ACHN (cell line): ENCODE measurements at places on chromosomes 5 and 9.
A peak's percentile ranks its signal among the peaks of the same experiment; 100 is the strongest.

GRCh38 chr9:129602598-129603415 lies 18.1 kb downstream of the C9orf50 start:
- no peak for DNase-seq

GRCh38 chr5:72134226-72134899 lies 27.1 kb downstream of the MAP1B start:
- no peak for DNase-seq

GRCh38 chr5:73415617-73416016 lies 33.0 kb downstream of the FOXD1 start:
- no peak for DNase-seq

- DNase-seq = peak; percentile 72
Measured at GRCh38 chr9:98778711-98779530, 17.4 kb downstream of the ANKS6 start.

DNA sequence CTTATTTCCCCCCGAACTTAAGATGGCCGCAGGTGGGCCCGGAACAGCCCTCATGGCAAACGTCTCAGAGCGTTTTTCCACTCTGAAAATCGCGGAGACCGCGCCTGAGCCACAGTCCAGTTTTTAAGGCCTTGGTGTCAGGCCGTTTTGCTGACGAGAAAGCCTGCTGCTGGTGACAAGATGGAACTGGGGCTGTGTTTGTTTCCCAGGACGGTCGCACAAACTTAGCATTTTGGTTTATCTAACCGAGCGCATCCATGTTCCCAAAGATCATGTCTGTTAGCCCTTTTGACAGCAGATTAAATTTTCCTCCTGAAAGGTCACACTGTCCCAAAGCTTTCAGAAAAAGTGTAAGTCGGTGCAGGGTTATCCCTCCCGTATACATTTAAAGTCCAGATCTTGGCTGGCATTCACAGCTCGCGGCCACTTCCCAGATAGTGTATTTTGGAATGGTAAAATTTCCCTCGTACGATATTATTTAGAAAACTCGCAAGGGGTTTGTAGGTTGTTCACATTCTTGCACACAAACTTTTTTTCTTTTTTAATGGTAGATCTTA lies 812 bp downstream of the SREK1 start:
- DNase-seq = no peak

DNA sequence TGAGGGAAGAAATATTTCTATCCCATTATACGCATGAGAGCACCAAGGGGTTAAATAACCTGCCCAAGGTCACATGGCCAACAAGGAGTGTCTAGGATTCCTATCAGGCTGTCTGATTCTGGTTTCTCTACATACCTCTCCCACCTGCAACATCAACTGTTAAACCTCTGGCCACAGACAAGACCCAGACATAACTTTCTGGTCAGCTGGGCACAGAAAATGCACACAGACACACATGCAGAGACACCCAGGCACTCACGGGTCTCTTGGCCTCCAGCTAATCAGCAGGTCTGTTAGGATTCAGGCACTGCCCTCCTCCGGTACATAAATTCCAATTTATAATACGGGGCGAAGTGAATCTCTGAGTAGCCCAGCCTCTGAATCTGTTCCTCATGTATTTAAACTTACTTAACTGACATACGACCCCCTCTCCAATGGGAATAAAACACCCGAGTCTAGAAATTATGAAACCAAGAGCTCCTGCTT lies 1.5 kb downstream of the SEPTIN8 start:
- peak; percentile 59 for DNase-seq

GRCh38 chr5:133531594-133531993 lies 80.7 kb downstream of the FSTL4 start:
- DNase-seq = no peak

- DNase-seq = no peak
Measured at GRCh38 chr9:7037176-7037575, 279.4 kb downstream of the KDM4C start.

DNA sequence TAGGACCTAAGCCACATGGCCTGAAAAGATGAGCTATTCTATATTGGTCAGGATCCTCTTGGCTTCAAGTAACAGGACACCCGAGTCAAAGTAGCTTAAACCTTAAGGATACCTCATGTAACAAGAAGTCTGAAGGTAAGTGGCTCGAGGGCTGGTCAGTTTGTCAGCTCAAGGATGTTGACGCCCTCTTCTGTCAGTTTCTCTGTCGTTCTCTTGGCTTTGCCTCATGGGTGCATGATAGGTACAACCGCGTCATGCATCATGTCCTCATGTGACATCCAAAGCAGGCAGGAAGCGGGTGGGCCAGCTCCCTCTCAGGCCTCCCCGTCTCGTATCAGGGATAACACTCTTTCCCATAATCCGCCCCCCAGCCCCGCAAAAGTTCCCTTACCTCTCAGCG lies 22.1 kb upstream of the TCERG1 start:
- DNase-seq = no peak

GRCh38 chr9:93246111-93246510 lies 62.2 kb downstream of the WNK2 start:
- no peak for DNase-seq

GRCh38 chr9:17088566-17088965 lies 46.3 kb upstream of the CNTLN start:
- DNase-seq = no peak

DNA sequence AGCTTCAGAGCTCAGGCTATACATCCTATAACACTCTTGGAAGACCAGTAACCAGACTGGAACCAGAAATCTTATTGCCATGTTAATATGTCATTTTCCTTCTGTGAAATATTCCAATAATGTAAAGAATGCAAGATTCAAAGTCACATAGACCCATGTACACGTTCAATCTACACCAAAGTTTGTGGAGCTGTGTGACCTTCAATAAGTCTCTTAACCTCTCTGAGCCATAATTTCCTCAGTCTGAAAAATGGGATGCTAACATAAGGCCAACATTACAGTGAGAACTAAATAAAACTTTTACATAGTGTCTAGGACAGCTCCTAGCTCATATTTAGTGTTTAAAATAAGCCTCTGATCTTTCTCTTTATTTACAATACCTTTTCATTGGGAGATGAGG lies 70.4 kb downstream of the ARRDC3 start:
- peak; percentile 30 for DNase-seq

GRCh38 chr9:96051423-96051822 lies 175.9 kb downstream of the ERCC6L2 start:
- DNase-seq = no peak

DNA sequence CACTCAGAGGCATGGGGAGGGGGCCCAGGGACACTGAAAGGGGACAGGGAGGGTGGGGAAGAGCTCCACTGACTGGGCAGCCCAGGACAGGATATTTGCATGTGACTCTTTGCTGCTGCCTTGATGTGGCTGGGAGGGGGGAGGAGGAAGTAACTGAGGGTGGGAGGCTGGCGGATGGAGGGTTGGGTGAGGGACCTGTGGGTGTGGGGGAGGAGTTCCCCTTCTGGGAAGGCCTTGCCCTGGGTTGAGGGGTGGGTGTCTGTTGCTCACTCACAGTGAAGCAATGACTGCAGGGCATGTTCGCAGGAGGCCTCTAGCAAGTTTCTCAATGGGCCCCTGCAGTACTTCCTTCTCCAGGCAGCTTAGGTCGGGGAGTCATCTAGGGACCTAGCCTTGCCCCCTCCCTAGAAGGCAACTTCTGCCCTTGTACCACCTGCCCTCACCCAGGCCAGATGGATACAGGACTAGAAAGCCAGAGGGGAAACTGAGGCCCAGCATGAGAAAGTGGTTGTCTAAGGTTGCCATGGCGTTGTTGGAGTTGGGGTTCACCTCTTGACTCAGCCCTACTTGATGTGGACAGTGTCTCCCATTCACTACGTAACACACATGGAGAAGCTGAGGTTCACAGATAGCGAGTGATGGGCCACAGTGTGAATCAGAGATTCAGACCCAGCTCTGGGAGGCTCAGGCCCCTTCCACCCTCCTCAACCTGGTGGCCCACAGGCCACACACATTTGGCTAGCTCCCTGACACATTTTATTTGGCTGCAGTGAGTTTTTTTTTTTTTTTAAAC lies 3.0 kb downstream of the GRK6 start:
- no peak for DNase-seq

DNA sequence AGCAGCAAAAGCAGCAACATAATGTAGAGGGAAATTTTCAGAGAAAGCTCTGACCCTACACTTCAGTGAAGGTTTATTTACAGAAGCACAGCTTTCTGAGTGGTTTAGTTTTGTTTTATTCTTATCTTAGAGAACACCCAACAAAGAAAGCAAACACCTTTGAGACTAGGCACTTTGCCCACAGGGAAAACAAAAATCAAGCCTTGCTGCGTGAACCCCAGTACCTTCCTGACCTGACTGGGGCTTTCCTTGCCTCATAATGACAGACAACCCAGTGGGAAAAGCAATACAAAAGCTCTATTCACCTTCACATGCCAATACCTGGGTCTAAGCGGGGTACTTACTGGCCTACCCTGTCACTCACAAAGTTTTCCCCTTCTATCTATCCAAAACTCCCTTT lies 189.8 kb downstream of the HINT1 start:
- no peak for DNase-seq

GRCh38 chr5:8848366-8848765 lies 697.5 kb downstream of the SEMA5A start:
- DNase-seq = no peak

DNA sequence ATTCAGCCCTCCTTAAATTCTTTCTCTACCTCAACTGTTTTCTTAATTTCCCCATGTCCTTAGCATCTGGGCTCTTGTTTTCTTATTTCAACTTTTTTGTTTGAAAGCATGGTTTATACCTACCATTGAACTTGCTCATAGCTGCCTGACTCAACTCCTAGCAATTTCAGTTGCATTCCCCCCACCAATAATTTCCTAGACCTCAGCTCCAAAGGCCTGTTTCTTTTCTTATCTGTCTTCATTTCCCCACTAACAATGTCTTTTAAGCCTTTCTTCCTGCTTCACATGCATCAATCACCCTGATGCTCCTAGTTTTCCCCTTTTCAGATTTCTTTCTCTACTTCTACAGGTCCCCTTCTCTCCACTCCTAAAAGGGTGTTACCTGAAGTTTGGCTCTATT lies 129.7 kb upstream of the PDE4D start:
- no peak for DNase-seq

- no peak for DNase-seq
Measured at GRCh38 chr5:86686046-86686445, 68.3 kb downstream of the COX7C start.

DNA sequence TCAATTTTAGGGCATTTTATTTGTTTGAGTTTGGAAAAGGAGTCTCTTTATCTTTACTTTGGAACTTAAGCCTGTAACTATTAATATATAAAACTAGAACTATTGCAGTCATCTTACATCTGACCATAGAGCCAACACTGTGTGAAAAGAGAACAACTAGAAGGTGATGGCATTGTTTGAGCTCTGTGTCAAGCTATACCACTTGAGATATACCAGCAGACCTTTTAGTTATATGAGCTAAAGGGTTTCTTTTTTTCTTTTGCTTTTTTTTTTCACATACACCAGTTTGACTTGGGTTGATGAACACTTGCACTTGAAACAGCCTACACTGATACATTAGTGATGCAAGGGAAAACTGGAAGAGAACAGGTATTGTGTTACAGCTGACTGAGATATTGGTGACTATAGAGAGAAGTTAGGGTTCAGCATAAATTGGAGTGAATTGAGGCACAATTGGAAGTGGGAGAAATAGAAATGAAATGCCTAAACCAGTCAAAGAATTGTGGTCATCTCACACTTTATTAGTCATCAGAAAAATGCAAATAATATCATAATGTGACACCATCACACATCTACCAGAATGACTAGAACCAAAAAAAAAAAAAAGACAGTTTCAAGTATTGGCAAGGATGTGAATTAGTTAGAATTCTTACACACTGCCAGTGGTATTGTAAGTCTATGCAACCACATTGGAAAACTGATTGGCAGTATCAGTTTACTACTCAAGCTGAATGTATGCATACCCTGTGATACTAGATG lies 60.9 kb downstream of the ADRB2 start:
- no peak for DNase-seq

GRCh38 chr9:29691145-29691544 lies 2117.9 kb upstream of the C9orf72 start:
- no peak for DNase-seq

DNA sequence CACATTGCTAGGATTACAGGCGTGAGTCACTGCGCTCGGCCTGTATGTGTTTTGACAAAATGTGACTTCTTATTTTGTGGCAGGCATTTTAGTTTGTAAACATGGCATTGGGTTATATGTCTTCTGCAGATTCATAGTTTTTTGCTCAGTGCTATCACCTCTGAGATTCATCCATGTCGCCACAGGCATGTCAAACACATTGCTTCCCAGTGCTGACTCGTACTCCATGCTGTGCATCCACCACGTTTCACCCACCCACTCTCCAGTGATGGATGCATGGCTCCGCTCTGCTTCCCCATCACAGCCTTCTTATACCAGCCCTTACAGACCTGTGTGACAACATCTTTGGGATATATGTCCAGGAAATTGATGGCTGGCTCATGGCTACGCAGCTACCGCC lies 158.8 kb downstream of the GAS1 start:
- no peak for DNase-seq

GRCh38 chr5:152259702-152260101 lies 145.4 kb downstream of the NMUR2 start:
- DNase-seq = no peak

DNA sequence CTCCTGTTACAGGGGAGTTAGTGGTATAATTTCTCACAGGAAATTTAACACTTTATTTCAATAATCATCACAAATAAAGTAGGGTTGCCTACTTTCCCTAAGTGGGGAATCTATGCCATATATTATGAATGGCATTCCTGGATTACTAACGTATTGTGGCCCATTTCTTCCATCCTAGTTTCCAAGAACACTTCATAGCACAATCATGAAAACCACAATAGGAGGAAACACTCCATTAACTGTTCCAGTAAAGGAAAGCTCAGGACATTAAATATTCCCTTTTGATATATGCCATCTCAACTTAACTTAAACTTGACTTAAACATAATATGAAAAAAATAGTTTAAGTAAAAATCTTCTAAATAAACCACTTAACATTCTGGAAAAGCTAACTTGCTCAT lies 2.1 kb downstream of the CPLANE1 start:
- no peak for DNase-seq

GRCh38 chr5:168822745-168823281 lies 243.6 kb upstream of the PANK3 start:
- DNase-seq = no peak

GRCh38 chr9:88831713-88832407 lies 159.4 kb upstream of the S1PR3 start:
- DNase-seq = no peak

- DNase-seq = no peak
Measured at GRCh38 chr5:139693676-139694364, 45.7 kb downstream of the CXXC5 start.

DNA sequence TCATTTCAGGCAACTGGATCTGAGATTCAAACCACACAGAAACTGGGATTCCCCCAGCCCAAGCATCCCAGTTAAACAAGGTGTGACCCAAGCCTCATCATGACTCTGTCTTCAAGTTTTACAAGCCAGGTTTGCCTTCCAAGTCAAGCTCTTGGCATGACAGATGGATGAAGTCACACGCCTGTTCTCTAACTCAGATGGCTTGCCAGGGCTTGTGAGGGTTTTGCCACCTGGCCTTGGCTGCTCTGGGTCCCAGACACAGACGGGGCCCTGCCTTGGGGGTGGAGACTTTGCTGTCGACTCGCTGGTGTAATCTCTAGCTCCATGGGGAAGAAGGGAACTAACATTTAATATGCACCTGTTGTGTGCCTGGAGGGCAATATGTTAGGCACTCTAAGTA lies 95.8 kb upstream of the RARS1 start:
- no peak for DNase-seq
